Ascending aorta (tissue), 2 donors: ENCODE measurements at places on chromosomes 5 and 9. TPM values are rescaled to one million over a fixed set of nuclear protein-coding genes. Genes with fewer than 3 reads are reported as not detected.

SV2C gene
- total RNA-seq = not detected

TESK1 gene
- 70.2 TPM for total RNA-seq

DBH gene
- not detected for total RNA-seq

- DNase-seq = no peak
These were observed 7.5 kb downstream of the OBP2B start for GRCh38 chr9:133201424-133202144.

DNA sequence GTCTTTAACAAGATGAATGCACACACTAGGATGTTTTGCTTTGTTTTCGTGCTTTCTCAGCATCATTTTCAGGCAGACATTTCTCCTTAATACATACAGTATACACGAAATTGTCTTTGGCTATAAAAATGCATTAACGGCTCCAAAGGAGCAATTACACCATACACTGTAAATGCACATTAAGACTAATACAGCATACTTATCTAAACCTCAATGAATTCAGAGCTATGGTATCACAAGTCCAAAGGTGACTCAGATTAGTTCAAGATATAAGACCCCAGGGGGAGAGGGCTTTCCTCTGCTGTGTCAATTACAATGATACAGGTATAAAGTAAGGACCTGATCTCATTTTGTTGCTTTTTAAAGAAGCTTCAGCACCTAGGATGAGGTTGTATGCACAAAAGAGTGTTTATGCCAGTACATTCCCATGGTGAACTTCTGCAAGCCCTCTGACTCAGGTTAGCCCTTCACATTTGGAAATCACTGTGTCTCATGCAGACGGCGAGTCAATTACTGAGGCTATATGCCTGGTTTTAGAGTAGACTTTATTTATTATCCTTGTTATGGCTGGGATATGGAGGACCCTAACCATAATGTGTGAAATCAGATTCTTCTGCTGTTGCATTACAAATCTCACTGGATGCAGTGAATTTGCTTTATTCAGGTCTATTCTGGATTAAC, 233.3 kb downstream of the ZNF608 start:
- DNase-seq = no peak

DNA sequence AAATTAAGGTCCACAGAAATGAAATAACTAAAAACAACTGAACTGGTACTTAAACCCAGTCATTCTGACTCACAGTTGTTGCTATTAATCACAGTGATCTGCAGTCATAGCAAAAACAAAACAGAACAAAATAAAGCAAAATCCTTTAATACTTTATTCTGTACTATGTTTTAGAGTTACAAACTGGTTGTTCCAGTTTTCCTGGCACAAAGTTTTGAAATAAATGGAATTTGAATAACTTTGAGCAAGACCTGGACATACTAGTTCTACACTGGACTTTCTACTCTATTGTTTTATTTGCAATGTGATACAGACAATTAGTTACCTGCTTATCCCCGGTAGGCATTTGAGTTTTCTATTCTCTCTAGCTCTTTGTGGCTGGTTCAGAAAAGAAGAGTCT, 147.9 kb downstream of the DMRT2 start:
- no peak for DNase-seq
